Sigmoid colon (tissue), 7 donors: ENCODE measurements at places on chromosomes 2 and 18. TPM values are rescaled to one million over a fixed set of nuclear protein-coding genes. Genes with fewer than 3 reads are reported as not detected.

The NDUFB3 gene
- polyA plus RNA-seq, result 370 TPM

The MAP3K19 gene
- not detected for polyA plus RNA-seq

The MALL gene
- polyA plus RNA-seq, result 183 TPM

The CRYGC gene
- polyA plus RNA-seq, result not detected

The TLX2 gene
- polyA plus RNA-seq, result not detected

The OBSL1 gene
- 7.8 TPM for polyA plus RNA-seq

The KIF5C gene
- polyA plus RNA-seq, result 1.2 TPM

The RBM44 gene
- polyA plus RNA-seq, result not detected

The UGT1A10 gene
- 19.7 TPM for polyA plus RNA-seq

The TRABD2A gene
- 25.4 TPM for polyA plus RNA-seq

GRCh38 chr2:55009277-55010060 is 40.8 kb downstream of the RTN4 start:
- H3K4me1 ChIP-seq, result peaks cover 82% of the 10 kb centered on the region
- no peaks in the 10 kb centered on the region for H3K36me3 ChIP-seq
- H3K27me3 ChIP-seq, result no peaks in the 10 kb centered on the region
- peak overlapping the region; percentile 73 for H3K27ac ChIP-seq

GRCh38 chr2:143410082-143410897 is 281.1 kb downstream of the ARHGAP15 start:
- H3K4me1 ChIP-seq, result no peaks in the 10 kb centered on the region
- H3K4me3 ChIP-seq, result no peak overlapping the region
- no peaks in the 10 kb centered on the region for H3K27me3 ChIP-seq
- H3K27ac ChIP-seq, result no peak overlapping the region

DNA sequence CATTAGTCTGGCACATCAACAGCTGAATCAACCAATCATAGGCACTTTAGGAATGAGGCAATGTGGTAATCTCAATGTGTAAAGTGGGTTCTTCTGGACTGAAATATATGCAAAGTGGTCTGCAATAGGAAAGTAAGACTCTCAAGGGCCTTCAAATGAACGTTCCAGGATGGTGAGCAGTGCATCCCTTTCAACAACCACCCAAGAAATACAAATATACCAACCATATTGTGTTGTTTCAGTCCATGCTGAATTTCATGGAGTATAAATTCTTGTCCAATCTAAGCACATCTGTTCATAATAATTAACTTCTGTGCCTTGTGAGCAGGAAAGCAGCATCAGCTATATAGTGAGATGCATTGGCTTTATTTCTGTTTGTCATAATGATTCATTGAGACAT is 556.2 kb downstream of the THSD7B start:
- DNase-seq, result no peak
- no peak overlapping the region for H3K4me3 ChIP-seq
- H3K36me3 ChIP-seq, result no peaks in the 10 kb centered on the region
- H3K27ac ChIP-seq, result no peak overlapping the region
- H3K27me3 ChIP-seq, result no peaks in the 10 kb centered on the region

DNA sequence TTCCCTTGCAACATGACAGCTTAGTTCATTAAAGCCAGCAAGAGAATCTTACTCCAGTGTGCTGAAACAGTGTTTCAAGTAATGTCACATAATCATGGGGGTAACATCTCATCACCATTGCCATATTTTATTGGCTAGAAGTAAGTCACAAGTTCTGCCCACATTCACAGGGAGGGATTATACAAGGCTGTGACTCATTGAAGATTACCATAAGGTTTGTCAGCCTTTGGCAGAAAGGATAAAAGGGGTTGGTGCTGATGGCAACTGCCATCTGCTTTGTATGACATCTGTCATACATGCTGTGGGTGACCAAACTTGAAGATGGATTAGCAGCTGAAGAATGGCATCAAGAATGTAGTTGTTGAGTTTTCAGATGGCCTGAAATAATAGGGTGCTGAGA is 61.2 kb downstream of the KCNE4 start:
- H3K4me3 ChIP-seq, result no peak overlapping the region
- no peaks in the 10 kb centered on the region for H3K27me3 ChIP-seq
- DNase-seq, result no peak

DNA sequence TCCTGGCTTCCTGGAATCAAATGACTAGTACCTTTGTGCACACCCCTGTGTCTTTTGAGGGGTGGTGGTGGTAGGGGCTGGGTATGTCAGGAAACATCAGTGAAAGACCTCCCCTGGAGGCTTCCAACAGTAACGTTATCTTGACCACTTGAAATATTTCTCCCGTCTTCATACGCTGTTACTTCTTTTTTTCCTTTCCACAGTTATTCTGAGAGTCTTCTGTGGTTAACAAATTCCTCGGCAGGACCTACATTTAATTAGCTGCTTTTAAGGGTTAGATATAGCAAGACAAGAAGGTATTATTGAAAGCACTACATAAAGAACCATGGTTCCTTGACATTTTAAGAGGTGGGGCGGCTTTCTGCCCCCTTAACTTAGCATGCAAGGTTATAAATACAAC is 34.6 kb downstream of the UGP2 start:
- no peaks in the 10 kb centered on the region for H3K36me3 ChIP-seq
- H3K4me3 ChIP-seq, result no peak overlapping the region
- H3K27me3 ChIP-seq, result no peaks in the 10 kb centered on the region
- no peak for DNase-seq

DNA sequence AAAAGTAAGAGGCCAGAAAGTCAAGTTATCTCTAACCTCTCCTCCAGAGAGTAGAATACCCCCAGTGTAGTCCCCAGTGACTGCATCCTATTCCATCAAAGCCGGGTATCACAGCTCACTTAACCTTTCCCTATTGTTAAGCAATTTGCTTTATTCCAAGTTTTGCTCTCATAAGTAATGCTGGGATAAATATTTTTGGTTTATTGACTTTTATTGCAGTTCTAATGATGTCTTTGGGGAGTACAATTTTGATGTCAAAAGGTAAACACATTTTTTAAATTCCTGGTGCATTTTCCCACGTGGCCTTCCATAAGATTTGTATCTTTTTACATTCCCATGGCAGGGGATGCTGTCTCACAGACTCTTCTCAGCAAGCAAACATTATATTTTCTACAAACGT is 43.3 kb downstream of the CMPK2 start:
- no peak overlapping the region for H3K27ac ChIP-seq
- no peaks in the 10 kb centered on the region for H3K36me3 ChIP-seq

DNA sequence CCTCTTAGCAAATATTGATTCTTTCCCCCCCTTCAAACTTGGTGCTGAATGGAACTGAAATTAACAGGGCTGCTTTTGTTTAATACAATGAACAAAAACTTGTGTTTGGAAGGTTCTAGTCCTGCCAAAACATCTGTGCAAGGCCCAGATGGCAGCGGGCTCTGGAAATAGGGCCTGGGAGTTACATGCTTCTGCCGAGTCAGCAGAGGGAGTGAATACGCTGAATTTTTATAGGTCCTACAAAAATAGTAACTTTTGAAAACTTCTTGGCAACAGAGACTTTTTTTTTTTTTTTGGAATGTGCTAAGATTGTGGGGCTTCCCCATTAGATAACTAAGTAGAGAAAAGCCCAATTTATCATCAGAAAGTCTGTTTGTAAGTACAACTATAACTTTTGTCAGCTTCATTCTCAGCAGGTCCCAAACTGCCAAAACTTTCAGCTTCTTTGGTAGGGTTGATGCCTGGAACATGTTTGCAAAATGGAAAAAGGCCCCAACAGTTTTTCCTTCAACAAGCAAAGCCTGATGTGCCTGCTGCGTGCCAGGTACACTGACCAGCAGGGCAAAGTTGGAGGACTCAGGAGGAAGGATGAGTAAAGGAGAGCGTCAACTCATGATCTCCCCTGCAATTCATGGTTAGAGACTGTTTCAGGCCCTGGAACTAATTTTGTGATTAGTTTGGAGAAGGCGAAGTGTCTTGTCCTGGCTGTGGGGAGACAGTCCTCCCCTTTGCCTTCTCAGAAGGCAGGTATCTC is 45.1 kb upstream of the HDAC4 start:
- DNase-seq, result no peak
- H3K4me3 ChIP-seq, result no peak overlapping the region
- peak overlapping the region; percentile 41 for H3K27ac ChIP-seq
- H3K27me3 ChIP-seq, result no peaks in the 10 kb centered on the region
- H3K4me1 ChIP-seq, result peaks cover 3% of the 10 kb centered on the region
- H3K36me3 ChIP-seq, result no peaks in the 10 kb centered on the region

DNA sequence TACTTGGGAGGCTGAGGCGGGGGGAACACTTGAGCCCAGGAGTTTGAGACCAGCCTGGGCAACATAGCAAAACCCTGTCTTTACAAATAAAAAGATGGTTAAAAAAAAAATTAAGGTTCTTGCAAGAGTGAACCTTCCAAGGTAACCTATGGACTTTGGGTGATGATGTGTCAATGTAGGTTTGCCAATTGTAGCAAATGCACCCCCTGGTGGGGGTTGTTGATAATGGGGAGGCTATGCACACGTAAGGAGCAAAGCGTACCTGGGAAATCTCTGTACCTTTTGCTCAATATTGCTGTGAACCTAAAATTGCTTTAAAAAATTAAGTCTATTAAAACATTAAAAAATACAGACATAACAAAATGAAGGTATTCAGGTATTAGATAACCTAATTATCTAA is 70.4 kb downstream of the CWC22 start:
- H3K27me3 ChIP-seq, result no peaks in the 10 kb centered on the region
- H3K4me3 ChIP-seq, result no peak overlapping the region
- DNase-seq, result no peak
- H3K36me3 ChIP-seq, result no peaks in the 10 kb centered on the region
- H3K4me1 ChIP-seq, result no peaks in the 10 kb centered on the region
- no peak overlapping the region for H3K27ac ChIP-seq

DNA sequence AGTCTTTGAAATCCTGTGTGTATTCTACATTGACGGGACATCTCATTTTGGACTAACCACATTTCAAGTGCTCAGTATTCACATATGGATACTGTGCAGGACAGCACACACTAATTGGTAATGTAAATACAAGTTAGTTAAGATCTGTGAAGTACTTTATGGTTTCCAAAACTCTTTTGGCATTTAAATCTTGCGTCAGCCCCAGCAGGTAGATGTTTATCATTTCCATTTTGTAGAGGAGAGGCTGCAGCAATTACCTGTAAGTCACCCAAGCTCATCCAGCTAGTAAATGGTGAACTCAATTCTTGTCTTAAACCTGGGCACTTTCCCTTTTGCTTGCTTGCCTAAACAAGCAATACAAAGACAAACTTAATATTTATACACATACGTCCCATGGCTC is 1.6 kb upstream of the NAGK start:
- H3K27ac ChIP-seq, result peak overlapping the region; percentile 94
- no peaks in the 10 kb centered on the region for H3K27me3 ChIP-seq
- H3K4me3 ChIP-seq, result no peak overlapping the region
- H3K36me3 ChIP-seq, result no peaks in the 10 kb centered on the region
- peaks cover 30% of the 10 kb centered on the region for H3K4me1 ChIP-seq

GRCh38 chr2:46954951-46955571 is 39.5 kb upstream of the MCFD2 start:
- H3K4me1 ChIP-seq, result peaks cover 15% of the 10 kb centered on the region
- H3K27me3 ChIP-seq, result no peaks in the 10 kb centered on the region
- peak; percentile 88 for DNase-seq
- peaks cover 64% of the 10 kb centered on the region for H3K36me3 ChIP-seq
- no peak overlapping the region for H3K4me3 ChIP-seq

DNA sequence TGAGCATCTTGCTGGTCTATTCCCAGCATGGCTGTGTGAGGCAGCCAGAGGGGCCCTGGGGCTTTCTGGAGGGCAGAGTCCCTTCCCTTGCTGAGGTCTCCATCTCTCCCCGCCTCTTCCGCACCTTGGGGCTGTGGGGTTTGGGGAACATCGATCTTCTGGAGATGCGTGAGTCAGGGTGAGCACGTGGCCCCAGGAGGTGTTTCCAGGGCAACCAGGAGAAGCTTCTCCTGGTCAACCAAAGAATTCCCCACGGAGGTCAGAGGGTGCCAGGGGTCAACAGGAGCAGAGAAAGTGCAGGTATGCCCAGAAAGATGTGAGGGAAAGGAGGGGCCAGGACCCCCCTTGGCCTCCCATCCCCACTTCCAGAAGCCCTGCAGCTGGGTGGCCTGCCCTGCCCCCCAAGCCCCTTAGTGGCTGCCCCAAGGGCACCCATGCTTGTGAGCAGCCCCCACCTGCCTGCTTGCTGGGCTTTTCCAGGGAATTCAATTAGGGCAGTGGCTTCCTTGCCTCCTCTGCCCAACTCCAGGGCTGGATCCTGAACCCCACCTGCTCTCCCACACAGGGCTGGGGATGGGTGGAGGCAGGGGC is 2.8 kb upstream of the PROM2 start:
- no peak overlapping the region for H3K27ac ChIP-seq
- no peaks in the 10 kb centered on the region for H3K4me1 ChIP-seq
- no peaks in the 10 kb centered on the region for H3K27me3 ChIP-seq
- no peaks in the 10 kb centered on the region for H3K36me3 ChIP-seq

DNA sequence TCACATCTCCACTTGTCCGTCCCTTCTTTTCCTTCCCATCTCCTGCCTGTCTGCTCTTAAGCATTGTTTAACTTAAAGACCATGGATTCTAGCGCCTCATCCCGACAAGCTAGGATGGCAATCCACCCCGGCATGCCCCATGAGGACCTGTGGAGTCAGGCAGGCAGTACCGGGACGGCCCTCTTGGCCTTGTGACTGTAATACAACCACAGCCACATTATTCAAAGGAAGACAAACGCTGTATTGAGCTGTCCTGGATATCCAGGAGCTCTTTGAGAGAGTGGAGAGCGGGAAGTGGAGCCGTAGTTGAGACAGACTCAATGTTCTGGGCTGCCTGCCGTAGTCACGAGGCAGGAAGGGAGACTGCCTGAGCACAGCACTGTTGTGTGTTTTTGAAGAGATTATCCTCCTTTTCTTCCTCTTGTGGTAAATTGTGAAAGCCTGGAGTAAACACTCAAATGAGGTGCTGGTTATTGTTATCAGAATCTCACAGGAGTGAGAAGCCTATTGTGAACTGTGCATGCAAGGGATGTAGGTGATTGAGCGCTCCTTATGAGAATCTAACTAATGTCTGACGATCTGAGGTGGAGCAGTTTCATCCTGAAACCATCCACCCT is 929.8 kb upstream of the CNTNAP5 start:
- H3K4me3 ChIP-seq, result no peak overlapping the region
- no peak overlapping the region for H3K27ac ChIP-seq
- H3K36me3 ChIP-seq, result no peaks in the 10 kb centered on the region
- no peaks in the 10 kb centered on the region for H3K27me3 ChIP-seq
- DNase-seq, result no peak

DNA sequence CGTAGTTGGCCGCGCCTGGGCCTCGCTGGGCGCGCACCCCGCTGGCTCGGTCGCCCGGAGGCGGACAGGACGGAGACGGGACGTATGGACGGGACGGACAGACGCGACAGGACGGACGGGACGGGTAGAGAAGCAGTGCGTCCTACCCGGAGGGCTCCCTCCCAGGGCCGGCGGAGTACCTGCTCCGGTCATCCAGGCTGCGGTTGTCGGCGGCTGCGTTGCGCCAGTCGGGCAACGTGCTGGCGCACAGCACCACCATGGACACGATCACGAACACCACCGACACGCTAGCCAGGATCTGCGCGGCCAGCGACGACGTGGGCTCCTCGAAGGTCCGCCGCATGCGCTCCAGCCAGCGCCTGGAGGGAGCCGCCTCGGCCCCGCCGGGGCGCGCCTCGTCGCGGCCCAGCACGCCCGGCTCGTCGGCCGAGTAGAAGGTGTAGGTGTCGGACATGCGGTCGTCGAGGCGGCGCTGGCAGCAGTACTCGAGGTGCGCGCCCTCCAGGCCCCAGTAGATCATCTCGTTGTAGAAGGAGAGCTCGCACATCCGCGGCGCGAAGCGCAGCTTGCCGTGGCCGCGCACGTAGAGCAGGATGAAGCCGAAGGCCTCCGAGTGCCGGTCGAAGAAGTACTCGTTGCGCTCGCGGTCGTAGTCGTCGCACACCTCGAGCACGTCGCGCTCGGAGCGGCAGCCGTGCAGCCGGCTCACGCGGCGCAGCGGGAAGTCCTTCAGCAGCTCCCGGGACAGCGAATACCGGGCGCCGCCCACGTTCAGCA is 903 bp downstream of the KCNG3 start:
- no peak overlapping the region for H3K4me3 ChIP-seq
- DNase-seq, result no peak
- H3K4me1 ChIP-seq, result peaks cover 25% of the 10 kb centered on the region
- H3K36me3 ChIP-seq, result no peaks in the 10 kb centered on the region
- no peak overlapping the region for H3K27ac ChIP-seq
